ENCODE measurements at places on chromosomes 4 and X.

DNA sequence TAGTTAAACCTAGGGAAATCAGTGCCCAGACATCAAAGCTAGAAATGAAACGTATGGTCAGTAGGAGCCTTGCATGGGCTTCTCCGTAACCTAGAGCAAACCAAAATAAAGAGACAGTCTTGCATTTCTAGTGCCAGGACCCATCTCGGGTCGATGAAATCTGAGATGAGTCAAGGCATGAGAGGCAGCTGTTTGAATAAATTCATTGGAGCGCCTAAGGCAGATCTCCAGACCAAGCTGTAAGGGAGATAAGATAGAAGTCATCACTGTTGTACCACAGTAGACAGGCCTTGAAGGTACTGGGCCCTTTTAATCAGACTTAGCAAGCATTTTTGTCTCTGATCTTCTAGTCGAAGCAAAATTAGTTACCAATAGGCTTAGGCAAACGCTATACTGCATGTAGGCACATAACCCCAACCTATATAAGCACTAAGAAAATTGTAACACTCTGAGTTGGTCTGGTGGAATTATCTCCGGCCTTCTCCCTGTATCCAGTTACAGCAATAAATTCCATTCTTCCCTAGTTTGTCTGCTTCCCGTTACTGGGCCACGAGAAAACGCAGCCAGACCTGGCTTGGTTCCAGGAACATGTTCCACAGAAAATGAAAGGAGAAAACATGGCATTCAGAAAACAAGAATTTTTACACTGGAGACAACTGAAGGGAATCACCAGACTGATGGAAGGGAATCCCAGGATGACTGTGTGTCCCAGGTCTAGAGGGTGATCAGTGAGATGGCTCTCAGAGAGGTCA, 21.1 kb upstream of the PAPSS1 start:
- DNase-seq = no peak

DNA sequence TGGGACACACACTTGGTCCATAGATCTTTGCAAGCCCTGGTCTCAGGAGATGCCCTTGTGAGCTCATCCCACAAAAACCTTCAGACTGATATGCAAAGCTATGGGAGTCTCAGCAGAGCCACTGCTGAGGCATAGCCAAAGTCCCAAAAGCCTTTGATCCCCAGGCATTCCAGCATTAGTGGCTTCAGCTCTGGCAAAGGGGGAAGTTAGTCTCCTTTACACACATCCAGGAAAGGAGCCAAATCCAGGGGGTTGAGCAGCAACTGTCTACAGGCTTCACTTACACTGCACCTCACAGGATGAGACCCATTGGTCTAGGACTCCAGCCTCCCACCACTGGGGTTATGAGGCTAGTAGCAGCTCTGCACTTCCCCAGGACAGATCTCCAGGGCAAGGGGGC, 14.0 kb downstream of the PF4 start:
- no peak for DNase-seq

DNA sequence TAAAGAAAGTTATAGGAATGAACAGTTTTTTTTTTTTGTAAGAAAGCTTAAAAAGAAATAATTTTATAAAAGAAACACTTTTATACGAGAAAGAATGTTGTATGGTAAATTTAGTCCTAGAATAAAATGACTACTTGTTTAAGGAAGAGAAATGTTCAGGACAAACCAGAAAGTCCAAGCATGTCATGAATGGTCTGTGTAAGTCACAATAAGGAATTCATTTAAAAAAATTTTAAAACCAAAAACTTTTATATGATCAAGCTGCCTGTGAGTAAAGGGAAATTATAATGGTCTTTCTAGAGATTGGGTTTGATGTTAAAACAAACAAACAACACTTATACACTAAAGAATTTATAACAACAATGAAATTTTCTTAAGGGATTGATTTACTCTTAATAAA, 858.9 kb upstream of the PCDH7 start:
- DNase-seq = no peak

DNA sequence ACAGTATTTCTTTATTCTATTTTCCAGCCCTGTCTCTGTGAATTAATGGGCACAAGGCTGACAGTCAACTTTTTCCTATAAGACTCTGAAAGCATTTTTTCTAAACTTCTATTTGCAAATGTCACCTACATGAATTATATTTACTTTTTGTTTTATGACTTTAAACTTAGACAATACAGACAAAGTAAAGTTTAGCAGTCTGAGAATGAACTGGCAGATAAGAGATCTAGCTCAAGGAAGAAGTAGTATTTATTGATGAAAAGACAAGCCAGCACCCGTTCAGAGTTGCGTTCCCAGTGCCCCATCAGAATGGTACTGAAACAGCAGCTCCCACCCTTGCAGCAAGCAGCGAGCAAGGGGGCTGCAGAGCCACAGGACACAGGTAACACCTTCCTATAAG, 148.5 kb downstream of the FAM13A start:
- DNase-seq = no peak

- DNase-seq = no peak
Measured at GRCh38 chr4:106981431-106981830, 54.7 kb downstream of the DKK2 start.

DNA sequence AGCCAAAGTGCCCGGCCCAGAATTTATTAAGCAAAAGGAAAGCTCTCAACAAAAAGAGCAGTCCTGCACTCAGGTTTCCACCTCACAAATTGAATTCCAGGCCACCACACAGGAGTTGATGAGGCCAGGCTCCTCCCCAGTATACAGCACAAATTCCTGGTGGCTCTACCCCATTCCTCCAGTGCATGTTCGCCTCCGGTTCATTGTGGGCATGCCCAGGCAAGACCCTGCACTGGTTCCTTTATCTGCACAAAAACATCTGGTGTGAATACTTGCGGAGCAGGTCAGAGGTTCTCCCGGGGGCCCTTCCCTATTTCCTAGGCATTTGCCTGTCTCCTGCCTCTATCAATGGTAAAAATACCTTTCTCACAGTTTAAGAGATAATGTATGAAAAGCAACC, 195.2 kb upstream of the ANXA10 start:
- no peak for DNase-seq

All from SK-N-MC (cell line).